GM04503 (cell line): ENCODE measurements at places on chromosomes 7 and 10.

DNA sequence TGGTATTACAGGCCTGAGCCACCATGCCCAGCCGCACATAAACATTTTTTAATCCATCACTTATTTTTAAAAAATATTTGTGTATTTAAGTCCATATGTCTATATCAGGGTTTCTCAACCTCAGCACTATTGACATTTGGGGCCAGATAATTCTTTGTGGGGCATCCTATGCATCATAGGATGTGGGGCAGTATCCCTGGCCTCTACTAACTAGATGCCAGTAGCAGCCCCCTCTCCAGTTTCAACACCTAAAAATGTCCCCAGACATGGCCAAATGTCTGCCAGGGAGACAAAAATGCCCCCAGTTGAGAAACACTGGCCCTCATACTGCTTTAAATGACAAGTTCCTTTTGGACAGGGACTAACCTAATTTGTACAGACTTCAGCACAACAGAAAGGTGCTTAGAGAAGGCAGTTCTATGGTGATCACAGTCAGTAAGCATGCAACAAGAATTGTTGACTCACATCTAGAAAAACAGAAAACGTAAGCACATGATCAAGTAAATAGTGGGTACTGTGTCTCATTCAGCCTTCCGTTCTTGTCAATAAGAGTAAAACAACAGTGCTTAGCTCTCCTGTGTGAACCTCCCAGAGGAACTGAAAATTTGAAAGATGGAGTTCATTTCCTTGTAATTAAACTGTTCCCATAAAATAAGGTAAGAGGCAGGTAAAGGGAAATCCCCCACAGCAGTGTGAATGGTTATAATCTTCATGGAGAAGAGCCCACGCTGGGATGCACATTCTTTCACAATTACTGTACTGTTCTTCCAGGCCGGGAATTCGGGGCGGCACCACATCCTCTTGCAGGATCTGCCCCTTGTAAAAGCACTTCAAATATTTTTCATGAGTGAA, 17.3 kb upstream of the ADRB1 start:
- peak; percentile 57 for DNase-seq

- no peak for DNase-seq
Measured at GRCh38 chr10:50857579-50857978, 27.8 kb downstream of the A1CF start.

DNA sequence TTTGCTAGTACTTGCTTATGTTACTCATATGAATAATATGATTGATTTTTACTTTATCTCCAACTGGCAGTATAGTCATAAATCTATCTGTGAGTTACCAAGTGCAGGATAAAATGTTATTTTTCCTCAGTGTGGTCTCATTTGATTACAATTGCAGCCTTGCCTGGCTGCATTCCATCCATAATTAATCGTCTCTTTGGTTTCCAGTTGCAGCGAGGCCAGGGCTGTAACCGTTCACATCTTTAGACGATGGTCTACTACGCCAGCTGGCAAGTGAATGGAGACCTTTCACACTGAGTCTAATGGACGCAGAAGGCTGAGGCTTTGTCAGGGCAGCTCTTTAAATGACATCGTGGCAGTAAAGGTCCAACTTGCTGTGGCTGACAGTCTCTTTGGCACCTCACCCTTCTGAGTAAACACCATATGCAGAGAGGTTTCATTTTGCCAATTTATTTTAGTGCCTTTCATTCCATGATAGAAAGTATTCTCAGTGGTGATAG, 84.0 kb downstream of the ARL4A start:
- DNase-seq, result peak; percentile 31

- no peak for DNase-seq
Measured at GRCh38 chr10:30529373-30529998, 95.5 kb downstream of the MAP3K8 start.

GRCh38 chr10:77106676-77107075, 530.9 kb downstream of the KCNMA1 start:
- DNase-seq, result no peak

DNA sequence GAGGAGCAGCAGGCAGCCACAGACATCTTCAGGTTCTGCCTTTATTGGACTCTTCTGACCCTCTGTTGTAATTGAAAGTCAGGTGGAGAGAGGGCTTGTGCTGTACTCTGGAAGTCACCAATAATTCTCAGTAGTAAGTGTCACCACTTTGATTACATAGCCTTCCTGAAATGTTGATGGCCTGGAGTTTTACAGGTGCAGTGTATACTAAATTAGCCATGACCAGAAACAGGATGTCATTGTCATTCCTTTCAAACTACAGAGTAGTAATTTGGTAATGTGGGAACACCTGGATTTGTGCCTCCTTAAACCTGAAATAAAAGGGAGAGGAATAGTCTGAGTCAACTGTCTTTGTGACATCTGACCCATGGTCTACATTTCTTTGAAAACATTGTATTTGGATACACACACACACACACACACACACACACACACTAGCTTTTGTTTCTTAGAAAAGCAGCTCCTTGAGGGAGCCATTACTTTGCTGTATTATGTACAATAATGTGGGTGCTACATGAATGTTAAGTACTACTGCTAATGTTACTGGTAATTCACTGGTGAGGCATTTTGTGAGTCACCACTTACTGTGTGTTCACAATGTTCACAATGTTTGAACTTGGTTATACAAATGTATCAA, 19.6 kb downstream of the ARL4A start:
- no peak for DNase-seq

GRCh38 chr10:83617692-83618545, 521.4 kb upstream of the GHITM start:
- no peak for DNase-seq

DNA sequence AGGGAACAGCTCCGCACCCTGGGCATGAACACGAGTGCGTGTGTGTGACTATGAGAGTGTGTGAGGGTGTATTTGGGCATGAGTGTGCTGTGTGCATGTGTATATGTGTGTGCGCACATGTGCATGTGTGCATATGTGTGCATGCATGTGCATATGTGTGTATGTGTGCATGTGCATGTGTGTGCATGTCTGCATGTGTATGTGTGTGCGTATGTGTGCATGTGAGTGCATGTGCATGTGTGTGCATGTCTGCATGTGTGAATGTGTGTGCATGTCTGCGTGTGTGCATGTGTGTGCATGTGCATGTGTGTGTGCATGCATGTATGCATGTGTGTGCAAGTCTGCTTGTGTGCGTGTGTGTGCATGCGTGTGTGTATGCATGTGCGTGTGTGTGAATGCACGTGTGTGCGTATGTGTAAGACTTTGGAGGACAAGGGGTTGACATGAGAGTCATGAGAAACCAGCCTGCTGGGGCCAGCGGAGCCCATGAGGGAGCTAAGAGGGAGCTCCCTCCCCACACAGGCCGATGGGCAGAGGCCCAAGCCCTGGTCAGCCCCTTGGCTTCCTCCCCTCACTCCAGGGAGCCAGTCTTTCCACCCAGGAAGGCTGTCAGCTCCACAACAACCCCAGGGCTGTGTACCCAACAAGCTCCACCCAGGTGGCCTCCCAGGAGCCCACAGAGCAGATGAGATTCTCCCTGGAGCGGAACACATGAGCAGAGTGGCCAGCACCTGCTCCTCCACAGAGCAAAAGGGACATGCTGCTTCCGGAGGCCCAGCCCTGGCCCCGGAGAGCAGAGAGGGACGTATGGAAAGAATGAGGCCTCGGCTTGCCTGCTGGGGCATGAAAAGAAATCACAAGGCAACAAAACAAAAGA, 142.5 kb upstream of the PPP2R2D start:
- no peak for DNase-seq

DNA sequence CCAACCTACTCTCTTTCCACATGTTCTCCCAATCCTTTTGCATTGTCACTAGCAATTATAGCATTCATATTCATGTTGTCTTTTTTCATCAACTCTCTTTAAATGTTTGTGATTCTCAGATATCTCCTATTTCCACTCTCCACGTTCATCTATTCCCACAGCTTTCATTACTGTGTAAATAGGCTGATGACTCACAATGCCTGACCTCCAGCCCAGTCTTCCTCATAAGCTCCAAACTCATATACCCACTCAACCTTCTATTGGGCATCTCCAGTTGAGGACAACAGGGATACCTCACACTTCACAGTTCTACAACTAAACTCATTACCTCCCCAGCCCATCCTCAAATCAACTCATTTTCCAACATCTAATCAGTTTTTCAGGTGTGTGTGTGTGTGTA, 194.1 kb downstream of the DGKI start:
- peak; percentile 21 for DNase-seq

- no peak for DNase-seq
Measured at GRCh38 chr7:121140790-121141189, 152.3 kb downstream of the CPED1 start.

GRCh38 chr7:13447637-13448036, 541.8 kb downstream of the ETV1 start:
- DNase-seq, result no peak

DNA sequence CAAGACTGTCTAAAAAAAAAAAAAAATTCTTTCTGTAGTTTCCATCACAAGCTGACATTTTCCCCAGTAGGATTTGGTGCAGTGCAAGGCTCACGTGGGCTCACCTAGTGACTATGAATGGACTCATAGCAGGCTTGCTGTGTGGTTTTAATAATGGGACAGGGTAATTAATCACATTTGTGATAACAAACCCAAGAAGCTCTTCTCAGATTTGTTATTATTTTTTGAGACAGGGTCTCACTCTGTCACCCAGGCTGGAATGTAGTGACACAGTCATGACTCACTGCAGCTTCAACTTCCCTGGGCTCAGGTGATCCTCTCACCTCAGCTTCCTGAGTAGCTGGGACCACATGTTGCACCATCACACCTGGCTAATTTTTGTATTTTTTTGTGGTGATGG, 40.0 kb downstream of the NACAD start:
- no peak for DNase-seq

- no peak for DNase-seq
Measured at GRCh38 chr7:12990440-12990839, 303.0 kb downstream of the ARL4A start.

- DNase-seq, result no peak
Measured at GRCh38 chr10:109912335-109913281, 10.7 kb downstream of the XPNPEP1 start.

DNA sequence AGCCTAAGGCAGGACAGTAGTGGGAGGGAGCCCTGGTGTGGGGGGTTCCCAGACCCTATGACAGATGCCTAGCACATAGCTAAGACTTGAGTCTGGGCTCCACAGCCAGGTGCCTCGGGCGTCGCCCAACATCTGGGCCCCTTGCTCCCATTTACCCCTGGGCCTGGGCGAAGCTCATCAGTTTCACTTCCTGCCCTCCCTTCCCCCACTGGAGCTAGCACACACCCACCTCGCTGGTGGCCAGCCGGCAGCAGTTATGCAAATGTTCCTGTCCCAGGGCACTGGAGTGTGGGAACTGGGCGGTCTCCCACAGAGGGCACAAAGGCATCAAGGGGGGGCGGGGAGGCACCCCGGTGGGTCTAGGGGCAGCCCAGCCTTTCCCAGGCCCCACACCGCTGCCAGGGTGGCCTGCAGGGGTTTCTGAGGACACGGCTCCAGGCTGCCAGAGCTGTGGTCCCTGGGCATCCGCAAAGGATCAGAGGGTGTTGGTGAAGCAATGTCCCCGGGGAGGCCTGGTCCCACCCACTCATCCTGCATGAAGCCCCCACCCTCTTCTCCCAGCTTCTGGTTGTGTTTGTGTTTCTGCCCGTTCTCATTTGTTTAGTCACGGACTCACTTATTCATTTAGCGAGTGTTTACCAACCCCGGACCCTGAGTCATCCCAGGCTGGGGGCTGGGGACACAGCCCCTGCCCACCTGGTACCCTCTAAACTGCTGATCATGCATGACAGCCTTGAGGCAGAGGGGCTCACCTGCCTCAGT, 20.4 kb downstream of the SH2B2 start:
- DNase-seq, result no peak

- DNase-seq, result no peak
Measured at GRCh38 chr7:2316578-2316977, 2.3 kb upstream of the SNX8 start.

DNA sequence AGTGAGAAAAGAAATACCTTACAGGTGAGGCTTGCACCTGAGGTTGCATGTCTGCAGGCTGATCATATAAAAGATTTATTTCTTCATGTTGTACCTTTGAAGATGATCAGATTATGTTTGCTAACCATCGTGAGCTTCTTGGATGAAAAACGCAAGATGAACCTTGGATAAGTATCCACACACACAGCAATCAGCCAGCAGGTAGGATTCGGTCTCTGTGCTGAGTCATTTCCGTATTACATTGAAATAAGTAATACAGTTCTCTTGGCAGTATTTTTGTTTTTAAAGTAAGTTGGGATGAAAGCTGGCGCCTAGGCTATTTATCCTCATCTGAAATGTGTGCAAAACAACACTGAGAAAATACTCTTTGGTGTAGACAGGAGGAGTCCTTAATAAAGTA, 109.0 kb upstream of the PRKCQ start:
- no peak for DNase-seq

DNA sequence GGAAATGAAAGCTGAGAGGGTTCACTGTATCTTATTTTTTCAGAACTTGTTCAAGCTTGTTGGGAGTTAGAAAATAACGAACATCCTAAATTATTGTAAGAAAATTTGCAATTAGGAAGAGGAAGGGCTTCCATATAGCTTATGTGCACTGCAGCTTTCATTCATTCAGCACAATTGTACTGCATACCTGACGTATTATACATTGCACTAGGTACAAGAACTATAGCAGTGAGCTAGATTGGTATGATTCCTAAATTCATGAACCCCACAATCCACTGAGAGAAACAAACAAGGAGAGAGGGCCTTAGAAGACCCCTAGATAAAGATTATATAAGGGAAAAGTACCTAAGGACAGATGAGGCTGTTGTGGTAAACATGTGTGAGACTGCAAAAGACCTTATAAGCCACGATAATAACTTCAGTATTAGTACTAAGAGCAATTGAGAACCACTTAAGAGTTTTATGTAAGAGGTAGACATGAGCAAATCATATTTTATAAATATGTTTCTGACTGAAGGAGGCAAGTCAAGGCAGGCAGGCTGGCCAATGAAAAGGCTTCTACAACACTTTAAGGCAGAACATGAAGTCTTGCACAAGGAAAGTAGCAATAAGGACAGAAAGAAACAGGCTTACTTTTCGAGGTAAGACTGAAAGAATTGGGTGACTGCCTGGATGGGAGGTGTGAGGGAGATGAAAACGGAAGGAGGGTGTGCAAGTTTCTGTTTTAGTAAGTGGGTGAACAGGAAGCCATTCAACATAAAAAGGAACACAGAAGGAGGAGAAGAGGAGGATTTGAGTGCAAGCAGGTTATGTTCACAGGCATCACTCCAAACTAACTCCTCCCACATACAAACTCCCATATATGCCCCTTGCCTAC, 77.9 kb upstream of the LRRN3 start:
- DNase-seq, result no peak

DNA sequence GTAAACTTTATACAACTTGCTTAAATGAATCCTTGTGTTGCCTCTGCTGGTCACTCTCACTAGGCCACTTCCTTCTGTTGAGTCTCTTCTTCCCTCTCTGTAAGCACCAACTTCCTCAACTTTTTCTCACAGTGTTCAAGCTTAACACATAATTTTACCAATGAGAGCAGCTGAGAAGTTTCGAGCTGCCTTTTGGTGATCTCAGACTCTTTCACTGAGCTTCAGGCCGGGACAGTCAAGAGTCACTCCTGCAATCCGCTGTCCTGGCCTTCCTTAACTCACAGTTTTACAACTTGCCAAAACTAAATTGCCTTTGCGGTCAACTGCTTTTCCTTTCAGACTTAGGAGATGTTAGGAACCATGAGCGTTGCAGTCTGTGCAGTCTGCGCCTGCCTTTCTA, 47.4 kb downstream of the PRPF18 start:
- DNase-seq, result peak; percentile 45

GRCh38 chr7:30553141-30553540, 41.5 kb upstream of the GARS1 start:
- DNase-seq, result no peak
